Cortex of kidney (tissue), 1 donor: ENCODE measurements at places on chromosomes 2 and 18.

DNA sequence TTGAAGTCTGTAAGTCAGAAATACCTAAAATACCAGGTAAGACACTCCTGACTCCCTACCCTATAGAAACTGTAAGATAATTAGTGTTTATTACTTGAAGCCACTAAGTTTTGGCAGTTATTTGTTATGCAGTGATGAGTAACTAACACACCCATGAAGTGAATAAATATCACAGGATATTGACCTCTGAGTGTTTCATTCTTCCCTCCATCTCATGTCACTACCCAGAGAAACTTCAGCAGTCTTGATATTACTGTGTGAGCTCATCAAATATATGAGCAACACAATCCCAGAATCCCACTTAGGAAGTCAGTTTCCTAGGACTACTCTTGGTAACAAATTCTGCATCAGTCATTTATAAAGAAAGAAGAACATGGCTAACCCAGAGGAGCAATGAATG, 529.7 kb downstream of the FBXO15 start:
- no peak for DNase-seq

DNA sequence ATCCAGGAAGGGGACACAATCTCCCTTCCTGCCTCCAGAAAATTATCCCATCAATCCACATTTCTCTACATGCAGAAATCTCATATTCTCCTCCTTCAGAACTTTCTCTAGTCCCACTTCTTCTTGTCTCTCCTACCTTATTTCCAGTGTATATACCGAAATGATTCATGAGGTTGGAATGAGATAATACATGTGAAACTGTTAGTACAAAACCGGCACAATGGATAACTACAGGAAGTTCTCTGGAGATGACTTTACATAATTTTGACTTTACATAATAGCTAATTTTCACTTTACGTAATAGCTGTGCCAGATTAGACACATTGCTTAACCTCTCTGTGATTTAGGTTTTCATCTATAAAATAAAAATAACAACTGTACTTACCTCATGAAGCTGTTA, 801.3 kb downstream of the ERBB4 start:
- DNase-seq = no peak

- no peak for DNase-seq
Observed at GRCh38 chr2:231395188-231396057, at the start of gene B3GNT7. Gene B3GNT7, plus strand, starts transcription at chr2:231395710. Its CDS starts 94 bp downstream, at chr2:231395804.

DNA sequence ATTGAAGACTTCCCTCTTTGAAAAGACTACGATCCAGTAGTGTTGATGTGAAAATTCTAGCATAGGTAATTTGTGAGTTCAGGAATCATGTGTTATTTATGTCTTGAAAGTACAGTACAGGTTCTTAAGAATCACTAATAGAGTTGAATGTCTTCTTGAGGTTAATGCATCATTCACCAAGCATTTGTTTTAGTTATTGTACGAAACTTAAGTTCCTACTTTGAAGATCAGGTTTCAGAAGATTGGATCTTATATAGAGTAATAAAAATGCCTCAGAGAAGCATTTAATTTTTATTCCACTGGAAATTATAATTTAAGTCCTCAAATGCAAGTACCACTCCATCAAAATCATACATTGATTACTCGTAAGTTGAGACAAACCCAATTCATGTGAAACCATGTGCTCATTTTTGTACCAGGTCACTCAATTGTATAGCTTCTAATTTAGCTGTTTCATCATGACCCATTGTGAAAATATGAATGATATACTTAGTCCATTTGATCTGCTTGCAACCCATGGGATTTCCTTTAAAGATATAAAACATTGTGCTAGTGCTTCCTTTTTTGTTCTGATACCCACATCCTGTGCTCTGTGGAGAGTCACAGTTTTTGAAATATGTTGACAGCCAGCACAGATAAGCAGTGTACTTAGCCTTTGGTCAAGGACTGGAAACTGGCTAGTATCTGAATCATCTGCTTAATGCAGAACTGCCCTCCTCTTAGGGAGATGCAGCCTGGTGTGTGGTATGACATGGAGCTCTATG, 22.5 kb upstream of the RAB27B start:
- no peak for DNase-seq

GRCh38 chr2:78068808-78069207, 546.6 kb upstream of the LRRTM4 start:
- DNase-seq = no peak

DNA sequence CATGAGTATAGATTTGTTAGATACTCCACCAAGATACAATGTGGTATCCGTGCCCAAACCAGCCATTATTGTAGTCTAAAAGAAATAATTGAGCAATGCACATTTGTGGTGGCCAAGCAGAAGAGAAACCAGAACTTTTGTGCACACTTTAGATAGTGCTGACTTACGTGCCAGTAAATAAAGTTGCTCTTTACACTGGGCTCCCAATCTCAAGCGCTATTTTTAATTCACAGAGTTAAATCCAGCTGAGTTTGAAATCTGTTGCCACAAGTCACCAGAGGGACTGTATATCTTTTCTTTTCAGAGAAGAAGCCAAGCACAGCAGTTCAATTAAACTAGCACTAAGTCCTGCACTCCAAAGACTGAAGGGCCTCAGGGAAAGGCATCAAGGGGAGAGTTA, 680.4 kb downstream of the TDRD15 start:
- no peak for DNase-seq

GRCh38 chr18:79574938-79575525, 104.6 kb upstream of the CTDP1 start:
- no peak for DNase-seq

GRCh38 chr2:3248754-3249475, 128.7 kb downstream of the EIPR1 start:
- DNase-seq = no peak

DNA sequence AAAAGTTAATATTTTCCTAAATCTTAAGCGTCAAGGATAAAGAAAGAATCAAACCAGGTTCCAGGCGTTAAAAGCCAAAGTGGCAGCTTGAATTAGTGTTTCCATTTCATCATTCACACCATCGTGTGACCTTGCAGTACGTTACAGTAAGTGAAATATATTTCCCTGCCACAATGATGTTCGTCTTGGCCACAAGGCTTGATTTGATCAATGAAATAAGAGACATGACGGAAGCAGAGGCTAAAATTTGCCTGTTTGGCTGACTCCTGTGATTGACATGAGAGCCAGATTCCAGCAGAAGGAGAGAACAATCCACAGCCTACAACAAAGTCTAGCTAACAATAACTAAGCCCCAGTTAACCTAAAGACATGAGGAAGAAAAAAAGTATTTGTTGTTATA, 62.0 kb downstream of the ASXL2 start:
- DNase-seq = no peak

- no peak for DNase-seq
Observed at GRCh38 chr2:173711816-173712215, 253.4 kb downstream of the SP3 start.

DNA sequence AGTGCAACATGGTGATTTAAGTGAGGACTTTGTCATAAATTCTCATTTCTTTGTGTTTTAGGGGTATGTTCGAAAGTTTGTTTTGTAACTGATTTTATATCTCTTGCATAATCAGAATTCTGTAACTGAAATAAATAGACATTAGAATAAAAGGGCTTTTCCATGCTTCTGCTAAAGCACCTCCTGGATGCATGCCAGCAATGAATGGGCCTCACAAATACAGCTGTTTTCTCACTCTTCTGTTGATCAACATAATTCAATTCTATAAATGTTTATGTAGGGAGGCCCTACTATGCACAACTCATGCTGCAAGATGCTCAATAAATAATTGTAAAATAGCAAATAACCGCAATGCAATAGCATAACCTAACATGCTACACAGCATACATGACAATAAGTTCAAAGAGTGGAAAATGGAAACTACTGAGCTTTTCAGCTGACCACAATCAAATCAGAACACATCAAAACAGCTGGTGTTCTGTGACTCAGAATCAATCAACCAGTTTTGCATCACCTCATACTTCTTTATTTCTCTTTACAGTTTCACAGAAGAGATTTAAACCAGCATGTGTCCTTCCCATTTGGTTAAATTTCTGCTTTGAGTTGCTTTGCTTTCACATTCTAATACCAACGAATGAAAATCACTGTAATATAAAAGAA, 11.0 kb downstream of the CDH7 start:
- no peak for DNase-seq

- DNase-seq = no peak
Observed at GRCh38 chr2:237459741-237460174, 27.3 kb upstream of the MLPH start.

DNA sequence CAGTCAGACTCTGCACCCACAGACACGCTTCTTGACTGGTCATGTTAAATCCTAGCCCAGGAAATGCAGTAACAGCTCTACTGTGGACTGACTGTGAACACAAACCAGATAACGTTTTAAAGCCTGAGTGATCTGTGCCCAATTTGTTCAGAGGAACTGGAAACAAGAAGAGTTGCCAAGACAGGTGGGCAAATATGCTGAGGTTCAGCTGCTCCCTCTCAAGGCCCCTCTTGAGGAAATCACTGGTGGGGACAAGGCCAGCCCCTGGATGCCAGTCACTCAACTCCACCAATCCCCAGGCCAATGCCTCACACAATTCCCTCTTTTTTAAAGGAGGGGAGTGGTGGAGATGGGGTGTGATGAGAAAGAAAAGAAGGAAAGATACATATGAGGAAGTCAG, 261.2 kb downstream of the ALK start:
- no peak for DNase-seq

DNA sequence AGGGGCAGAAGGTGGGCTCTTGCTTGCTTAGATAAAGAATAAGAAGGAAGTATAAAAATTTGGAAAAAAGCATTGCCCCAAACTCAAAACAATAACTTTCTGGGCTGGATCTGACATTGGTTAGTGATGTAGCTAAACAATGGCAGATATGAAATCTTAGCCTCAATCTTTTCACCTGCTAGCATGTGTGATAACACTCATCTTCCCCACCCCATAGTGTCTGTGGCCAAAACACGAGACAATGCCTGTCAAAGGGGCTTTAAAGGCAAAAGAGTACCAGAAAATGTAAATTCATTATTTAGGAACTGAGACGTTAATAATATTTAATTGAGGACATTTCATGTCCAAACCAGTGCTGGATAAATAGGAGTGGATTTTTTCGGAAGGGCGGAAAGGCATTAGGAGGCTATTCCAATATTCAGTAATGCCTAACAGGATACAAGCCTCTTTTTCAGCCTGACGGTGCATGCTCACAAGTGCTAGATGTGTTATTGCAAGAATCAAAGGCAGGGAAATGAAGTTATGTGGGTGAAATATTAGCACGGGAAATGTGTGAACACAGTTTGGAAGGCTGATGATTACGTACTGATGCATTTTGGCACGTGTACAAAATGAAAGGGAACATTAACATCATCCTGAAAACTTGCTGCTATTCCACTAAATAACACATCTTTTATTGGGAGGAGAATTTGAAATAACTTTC, 395.7 kb downstream of the GALR1 start:
- DNase-seq = no peak

- no peak for DNase-seq
Observed at GRCh38 chr18:10927286-10927992, 221.9 kb downstream of the PIEZO2 start.

DNA sequence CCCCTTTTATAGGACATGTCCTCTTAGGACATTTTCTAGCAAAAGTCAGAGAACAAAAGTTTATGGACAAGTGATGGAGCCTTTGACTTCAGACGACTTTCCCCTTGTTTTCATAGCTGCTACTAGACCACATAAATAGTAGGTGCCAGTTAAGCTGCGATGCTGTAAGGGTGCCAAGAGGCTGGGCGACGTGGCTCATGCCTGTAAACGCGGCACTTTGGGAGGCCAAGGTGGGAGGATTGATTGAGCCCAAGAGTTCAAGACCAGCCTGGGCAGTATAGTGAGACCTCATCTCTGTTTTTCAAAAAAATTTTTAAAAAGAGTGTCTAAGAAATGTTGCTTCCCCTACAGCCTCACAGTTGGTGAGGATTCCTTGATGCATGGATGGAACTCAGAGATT, 2.2 kb upstream of the PLB1 start:
- DNase-seq = no peak

GRCh38 chr2:61178603-61179545, 16.9 kb downstream of the C2orf74 start:
- DNase-seq = no peak

DNA sequence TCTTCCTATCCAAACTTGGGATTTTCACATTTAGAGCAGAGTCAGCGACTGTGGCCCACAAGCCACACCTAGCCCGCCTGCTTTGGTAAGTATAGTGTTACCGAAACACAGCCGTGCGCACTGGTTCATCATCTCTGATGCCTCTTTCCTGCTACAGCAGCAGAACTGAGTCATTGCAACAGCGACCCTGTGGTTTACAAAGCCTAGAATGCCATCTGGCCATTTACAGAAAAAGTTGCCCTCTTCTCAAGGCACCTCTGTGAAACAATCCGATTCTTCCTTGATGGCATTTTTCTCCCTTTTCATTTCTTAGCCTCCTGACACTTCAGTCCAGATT, 10.7 kb upstream of the IAH1 start:
- DNase-seq = no peak

DNA sequence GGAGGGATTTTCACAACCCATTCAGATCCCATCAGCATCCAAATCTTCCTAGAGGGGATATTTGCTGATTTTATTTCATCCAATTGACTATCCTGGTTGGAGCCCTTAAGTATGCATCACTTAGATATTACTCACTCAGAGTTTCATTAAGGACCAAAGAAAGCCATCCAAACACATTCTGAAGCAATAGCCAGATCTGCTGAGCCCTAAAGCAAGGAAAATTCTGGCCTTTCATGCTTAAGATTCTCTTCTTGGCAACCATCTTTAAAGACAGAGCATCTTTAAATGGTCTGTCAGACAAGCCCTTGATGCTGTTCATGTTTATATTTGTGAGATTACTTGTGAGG, 40.9 kb upstream of the C1D start:
- no peak for DNase-seq

DNA sequence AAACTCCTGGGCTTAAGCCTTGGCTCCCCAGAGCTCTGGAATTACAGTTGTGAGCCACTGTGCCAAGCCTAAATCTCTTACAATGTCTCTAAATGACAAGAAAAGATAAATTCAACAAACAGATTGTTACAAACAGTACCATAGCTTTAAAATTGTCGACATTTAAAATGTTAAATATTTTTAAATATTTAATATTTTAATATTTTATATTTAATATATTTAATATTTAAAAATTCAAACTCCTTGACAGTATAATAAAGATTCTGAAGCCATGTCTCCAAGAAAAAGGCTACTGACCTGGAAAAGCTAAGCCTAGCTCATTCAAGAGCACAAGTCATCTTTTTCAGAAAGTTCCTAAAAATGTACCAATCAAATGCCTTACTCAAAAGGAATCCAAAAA, 75.3 kb downstream of the INPP5D start:
- DNase-seq = no peak

GRCh38 chr2:164145093-164145987, 409.5 kb upstream of the FIGN start:
- DNase-seq = no peak
